Stimulated activated CD4-positive, alpha-beta T cell treated with anti-CD3 and anti-CD28 coated beads, Interleukin-4, amount 100 ng/mL, for 1 hour (primary cell): ENCODE measurements at places on chromosomes 1 and 21.
A peak's percentile ranks its signal among the peaks of the same experiment; 100 is the strongest.

GRCh38 chr1:201828217-201828819 is 639 bp upstream of the IPO9 start:
- DNase-seq, result no peak

DNA sequence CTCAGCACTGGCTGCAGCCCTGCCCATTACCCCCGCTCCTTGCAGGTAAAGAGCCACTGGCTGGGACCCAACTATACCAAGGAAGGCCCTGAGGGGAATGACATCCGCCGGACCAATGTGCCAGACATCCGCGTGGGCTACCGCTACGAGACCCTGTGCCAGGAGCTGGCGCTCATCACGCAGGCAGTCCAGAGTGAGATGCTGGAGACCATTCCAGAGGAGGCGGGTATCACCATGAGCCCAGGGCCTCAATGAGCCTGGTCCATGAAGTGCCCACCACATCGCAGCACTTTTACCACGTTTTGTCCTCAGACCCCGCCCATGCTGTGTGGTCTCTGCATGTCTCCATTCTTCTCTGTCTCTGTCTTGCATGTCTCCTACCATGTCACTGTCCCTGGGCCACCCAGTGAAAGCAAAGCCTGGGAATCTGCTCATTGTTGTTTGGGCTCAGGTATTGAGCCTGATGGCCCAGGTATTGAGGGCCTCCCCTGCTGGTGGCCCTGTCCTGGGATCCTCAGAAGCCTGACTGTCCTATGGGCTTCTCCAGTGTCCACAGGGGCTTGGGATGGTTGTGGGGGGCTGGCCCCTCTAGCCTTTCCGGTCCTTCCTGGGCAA is 11.4 kb downstream of the AMPD2 start:
- DNase-seq, result no peak

DNA sequence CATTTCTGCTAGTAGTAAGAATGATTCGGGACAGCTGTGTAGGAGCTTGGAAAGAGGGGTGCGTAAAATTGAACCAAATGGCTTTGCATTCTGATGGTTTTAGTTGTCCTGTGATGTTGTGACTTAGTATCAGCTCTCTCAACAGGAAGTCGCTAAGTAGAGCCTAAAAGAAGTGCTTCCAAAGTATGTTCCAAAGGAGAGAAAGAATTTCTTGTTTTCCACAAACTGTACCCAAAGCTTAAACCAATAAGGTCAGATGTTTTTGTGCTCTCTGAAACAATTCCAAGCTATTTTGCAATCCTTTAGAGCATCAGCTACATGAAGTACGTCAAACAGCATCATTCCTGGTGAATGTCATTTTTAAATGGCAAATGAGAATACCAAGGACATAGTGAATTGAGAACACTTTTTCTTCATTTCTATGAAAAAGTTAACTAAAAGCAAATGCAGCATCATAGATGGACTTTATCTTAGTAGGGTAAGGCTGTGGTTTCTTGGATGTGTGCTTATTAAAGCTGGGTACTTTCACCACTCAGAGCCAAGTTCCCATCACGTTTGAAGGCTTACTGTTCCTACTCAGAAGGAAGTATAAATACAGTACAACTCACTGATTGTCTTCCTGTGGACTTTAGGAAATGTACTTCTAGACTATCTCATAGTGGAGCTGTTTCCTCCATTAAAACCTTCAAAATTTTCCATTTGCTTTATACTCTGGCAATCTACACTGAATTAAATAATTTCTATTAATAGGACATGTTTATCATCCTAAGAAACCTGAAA is 148.6 kb downstream of the C1orf21 start:
- DNase-seq, result no peak

DNA sequence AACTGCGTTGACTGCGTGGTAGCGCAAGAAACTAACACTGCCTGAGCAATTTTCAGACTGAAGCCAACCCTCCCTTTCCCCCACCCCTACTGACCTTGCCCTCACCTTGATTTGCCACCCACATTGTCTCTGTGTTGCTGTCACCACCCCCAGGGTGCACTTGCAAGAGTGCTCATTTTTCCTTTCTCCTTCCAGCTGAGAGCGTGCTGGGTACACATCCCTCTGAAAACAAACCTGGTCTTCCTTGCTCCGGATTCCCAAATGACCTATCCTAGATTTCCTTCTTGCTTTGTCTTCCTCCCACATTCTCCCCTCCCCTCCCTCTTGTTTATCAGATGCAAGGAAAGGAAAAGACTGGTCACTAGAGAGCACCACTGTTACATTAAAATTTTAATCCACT is 24.2 kb downstream of the MPZ start:
- no peak for DNase-seq

- no peak for DNase-seq
These were observed at the start of gene FCGR3A for GRCh38 chr1:161549652-161550051. FCGR3A (minus strand) TSS chr1:161549818; CDS start chr1:161549736, 82 bp downstream.

DNA sequence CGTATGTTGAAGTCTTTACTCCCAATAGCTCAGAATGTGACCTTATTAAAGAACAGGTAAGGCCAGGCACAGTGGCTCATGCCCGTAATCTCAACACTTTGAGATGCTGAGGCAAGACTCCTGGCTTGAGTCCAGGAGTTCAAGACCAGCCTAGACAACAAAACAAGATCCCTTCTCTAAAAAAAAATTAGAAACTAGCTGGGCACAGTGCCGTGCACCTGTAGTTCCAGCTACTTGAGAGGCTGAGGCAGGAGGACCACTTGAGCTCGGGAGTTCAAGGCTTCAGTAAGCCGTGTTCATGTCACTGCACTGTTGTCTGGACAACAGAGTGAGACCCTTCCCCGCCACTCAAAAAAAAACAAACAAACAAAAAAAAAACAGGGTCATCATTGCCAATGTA is 171.3 kb downstream of the RERE start:
- DNase-seq, result no peak

- peak; percentile 74 for DNase-seq
These were observed 97.2 kb upstream of the ARTN start for GRCh38 chr1:43836267-43836951.

DNA sequence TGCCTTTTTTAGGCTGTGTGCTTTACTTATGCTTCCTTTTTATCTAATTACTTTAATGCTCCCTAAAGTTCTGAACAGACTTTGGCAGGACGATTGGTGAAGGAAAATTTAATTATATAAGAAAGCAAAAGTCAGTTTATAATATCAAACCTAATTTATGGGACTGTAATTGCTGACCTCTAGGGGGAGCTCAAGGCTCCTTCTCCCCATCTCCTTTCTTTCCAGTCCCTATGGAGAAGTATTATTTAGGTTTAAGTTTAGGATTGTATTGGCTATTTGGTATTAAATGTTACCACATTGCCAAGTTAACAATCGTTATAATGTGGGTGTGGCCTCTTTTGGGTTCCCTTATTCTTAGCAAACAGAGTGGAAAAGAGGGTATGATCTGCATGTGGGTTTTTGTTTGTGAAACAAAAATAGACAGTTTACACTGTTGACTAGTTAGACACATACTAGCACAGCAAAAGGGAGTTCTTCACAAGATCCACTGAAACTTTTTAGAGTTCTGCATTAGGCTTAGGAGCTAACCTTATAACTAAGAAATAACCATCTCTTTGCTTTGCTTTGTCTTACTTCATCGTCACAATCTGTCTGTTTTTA is 48.2 kb upstream of the TNFSF4 start:
- DNase-seq, result no peak

DNA sequence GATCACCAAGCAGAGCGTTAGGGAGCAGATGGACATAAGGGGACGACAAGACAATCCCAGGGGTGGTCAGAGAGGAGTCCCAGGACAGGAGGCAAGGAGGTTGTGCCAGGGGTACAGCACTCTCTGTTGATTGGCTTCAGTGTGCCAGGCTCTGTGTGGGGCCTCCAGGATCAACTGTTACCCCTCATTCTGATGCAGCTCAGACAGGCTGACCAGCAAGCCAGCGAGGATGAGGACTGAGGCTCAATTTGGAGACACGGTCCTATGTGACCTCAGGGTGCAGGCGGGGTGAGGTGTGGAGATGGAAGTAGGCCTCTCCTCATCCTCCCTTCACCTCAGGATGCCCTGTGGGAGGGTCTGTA is 4.0 kb downstream of the HYI start:
- DNase-seq, result no peak

DNA sequence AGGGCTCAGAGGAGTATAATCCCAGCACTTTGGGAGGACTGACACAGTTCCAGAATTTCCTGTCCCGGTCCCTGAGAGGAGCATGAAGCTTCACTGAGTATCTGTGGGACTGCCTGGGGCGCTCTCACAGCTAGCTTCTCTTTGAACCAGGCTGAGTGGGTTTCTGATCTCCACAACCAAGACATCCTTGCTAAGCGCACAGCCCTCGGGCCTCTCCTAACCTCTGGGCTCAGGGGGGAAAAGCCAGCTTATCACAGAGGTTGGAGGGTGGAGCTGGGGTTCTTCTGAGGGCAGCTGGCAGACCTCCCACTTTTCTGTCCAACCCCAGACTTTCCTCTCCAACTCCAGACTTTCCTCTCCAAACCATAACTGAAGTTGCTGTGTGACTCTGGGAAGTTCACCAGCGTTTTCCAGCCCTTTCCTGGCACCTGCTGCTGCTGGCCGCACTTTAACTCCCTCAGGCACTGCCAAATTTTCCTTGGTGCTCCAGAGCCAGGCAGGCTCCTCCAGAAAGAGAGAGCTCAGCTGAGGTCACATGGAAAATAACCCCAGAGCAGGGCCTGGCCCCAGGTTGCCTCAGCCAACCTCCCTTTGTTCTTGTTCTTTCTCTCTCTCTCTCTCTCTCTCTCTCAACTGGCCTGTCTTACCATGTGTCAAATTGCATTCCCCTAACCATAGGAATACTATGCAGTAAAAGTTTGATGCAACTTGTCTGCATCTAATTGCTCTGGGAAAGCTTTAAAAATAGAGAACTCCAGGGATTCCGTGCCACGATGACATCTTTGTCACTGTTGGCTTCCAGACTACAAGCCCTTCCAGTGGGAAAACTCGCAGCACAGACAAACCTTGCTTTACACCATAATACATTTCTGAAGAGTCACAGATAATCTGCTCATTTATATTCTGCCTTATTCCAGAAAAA is 49.5 kb downstream of the OLFML2B start:
- no peak for DNase-seq

- no peak for DNase-seq
These were observed 15.9 kb upstream of the PLCH2 start for GRCh38 chr1:2460203-2460602.

GRCh38 chr1:152067150-152067549 is 21.7 kb downstream of the TCHHL1 start:
- DNase-seq, result no peak

- no peak for DNase-seq
These were observed 2.3 kb downstream of the PIK3R3 start for GRCh38 chr1:46130121-46130520.

- no peak for DNase-seq
These were observed 216.3 kb upstream of the CAMK1G start for GRCh38 chr1:209367061-209367772.

DNA sequence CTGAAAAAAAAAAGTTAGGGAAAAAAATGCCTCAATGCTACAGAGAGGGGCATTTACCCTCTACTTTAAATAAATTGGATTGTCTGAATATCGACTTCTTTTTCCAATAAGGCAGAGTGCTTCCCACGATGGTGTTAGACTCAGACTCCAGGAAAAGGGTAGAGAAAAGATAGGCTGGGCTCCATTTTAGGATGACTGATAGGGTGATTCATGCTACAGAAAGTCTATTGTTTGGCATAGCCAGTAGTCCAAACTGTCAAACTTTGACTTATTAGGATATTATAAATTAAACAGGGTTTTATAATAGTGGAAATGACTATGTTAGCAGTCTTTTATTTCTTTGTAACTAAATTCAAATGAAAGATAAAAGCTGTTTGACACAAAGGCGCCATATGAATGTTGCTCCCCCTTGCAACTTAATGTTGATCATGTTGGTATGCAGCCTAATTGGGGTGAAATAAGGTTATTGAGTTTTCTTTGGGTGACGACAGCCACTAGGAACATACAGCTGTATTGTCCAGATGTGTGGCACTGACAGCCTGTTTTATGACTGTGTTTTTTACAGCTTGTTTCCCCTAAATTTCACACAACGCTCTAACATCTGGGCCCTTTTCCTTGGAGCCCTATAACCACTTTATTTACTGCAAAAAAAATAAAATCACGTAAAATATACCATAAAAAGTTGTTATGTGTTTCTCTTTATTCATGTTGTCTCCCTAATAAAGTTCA is 69.3 kb downstream of the SPAG17 start:
- no peak for DNase-seq

- DNase-seq, result no peak
These were observed 17.9 kb downstream of the B3GALNT2 start for GRCh38 chr1:235486321-235486720.

DNA sequence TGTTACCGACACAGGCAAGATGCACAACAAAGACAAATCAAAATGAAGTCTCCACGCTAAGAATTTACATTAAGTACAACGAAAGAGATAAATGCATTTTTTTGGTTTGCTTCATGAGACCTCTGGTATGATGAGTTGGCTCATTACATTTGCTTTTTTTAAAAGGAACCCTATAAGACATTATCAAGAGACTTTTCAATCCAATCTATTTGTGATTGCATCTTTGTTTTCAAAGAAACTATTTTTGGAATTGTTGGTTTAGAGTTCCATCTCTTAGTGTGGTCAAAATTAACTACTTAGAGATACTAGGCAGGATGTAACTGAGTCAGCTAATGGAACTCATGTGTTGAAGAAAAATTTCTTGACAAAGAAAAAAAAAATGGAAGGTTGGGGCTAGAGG is 200.1 kb downstream of the ZC3H11B start:
- DNase-seq, result no peak

GRCh38 chr1:108691942-108692723 is at the start of gene PRPF38B:
PRPF38B (plus strand) TSS chr1:108692310; CDS start chr1:108692592, 282 bp downstream.
- DNase-seq, result peak; percentile 92

DNA sequence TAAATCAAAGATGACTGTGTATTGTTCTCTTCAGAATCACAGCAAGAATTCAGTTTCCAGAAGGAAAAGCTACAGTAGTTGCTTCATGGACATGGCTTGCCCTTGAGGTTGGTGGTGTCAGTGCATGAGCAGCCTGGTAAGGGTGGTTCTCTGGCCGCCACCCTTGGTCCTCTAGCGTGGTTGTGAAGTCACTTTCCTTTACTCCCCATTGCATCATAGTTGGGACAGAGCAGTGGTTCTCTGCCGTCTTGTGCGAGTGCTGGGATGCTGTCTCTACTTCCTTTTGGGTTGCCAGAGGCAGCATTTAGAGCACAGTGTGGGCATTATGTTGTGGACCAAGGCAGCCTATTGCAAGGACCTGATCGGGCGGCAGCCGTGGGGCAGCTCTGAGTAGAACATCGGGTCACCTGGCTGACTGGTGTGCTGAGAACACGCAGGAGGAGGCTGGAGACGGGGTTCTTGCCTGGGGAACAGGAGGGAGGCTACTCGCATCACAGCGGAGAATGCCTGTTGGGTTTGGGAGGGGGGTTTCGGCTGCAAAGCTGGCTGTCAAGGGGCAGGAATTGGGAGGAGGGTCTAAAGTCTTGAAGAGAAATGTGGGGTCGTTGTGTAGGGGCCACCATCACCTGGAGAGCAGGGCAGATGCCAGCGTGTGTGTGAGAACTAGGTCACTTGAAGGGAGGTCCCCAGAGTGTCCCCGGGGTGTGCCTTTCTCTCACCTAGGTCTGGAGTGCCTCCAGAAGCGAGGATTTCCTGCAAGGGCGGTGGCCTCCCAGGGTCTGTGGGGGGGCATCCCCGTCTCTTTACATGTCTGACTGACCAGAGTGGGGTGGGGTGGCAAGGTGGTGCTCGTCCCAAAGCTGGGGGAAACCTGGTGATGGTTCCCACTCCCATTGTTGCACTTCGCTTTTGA is 6.3 kb downstream of the ARF1 start:
- DNase-seq, result peak; percentile 1
